ENCODE measurements at places on chromosomes 4 and X.

DNA sequence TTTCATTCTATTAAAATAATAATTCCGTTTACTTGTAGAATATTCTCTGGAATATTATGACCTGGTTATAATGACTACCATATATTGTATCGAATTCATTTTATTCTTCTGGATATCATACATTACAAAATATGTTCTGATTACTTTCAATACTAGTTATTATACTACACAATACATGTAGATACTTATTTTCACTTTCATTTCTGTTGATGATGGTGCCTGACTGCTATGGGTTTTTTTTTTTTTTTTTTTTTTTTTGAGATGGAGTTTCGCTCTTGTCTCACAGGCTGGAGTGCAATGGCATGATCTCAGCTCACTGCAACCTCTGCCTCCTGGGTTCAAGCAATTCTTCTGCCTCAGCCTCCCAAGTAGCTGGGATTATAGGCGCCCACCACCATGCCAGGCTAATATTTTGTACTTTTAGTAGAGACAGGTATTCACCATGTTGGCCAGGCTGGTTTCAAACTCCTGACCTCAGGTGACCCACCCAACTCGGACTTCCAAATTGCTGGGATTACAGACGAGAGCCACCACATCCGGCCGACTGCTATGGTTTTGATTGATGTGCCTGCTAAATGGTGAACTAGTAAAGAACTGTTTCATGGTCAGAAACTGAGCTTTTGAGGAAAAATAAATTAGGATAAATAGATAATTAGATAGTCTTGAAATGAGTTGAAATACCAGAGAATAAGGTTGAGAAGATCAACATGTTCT, 39.5 kb downstream of the PCDH10 start:
- DNase-seq, result no peak

DNA sequence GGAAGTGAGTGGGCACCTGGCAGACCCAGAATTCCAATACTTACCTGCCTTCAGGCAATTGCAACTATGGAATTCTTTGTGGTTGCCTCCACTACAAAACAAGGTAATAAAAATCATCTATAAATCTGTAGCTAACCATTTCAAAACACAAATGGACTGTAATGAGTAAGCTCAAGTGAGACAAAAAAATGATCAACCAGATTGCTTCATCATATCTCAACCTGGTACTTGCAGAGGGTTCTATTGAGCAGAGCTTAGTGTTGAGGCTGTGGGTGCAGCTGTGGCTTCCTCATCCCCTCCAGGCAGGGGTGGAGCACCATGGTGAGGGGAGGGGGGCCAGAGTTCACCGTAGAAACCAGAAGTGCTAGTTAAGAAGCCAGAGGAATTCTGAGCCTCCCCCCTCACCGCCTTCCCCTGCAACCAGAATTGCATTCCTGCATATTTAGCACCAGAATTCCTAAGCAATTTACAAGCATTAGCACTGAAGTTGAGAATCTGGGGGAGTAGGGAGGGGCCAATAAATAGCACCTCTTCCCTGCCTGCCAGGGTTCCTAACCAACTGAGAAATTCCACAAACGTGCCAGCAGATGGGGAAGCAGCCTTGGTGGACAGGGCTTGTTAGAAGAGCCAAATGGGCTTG, 11.5 kb downstream of the CTAG1A start:
- no peak for DNase-seq

- no peak for DNase-seq
Observed at GRCh38 chrX:2692221-2693112, 1.4 kb downstream of the CD99 start.

DNA sequence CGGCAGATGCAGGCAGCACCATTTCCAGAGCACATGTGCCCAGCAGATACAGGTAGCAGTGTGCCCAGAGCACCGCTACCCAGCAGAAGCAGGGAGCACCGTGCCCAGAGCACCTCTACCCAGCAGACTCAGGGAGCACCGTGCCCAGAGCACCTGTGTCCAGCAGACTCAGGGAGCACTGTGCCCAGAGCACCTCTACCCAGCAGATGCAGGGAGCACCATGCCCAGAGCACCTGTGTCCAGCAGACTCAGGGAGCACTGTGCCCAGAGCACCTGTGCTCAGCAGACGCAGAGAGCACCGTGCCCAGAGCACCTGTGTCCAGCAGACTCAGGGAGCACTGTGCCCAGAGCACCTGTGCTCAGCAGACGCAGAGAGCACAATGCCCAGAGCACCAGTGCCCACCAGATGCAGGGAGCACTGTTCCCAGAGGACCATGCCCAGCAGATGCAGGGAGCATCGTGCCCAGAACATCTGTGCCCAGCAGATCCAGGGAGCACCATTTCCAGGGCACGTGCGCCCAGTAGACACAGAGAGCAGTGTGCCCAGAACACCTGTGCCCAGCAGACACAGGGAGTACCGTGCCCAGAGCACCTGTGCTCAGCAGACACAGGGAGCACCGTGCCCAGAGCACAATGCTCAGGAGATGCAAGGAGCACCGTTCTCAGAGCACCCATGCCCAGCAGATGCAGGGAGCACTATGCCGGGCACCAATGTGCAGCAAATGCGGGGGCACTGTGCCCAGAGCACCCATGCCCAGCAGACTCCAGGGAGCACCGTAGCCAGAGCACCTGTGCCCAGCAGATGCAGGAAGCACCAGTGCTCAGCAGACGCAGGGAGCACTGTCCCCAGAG, 236.4 kb downstream of the DHRSX start:
- DNase-seq, result no peak

DNA sequence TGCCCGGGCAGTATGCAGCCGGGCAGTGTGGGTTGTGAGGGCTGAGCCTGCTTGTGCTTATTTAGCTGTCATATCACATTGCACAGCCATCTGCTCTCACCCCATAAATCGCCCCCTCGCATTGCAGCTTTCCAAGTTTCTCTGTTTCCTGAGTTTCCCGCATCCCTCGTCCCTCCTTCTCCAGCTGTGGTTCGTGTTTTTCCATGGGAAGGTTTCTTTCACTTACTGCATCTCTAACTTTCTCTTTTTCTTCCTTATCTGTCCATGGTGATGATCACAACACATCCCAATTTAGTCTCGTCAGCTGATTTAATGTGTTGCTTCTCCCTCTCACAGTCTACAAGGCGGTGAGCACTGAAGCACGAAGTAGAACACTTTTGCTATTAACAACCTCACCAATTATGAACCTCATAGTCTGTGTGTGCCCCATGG, 118.1 kb downstream of the ENPP6 start:
- DNase-seq, result peak; percentile 74

DNA sequence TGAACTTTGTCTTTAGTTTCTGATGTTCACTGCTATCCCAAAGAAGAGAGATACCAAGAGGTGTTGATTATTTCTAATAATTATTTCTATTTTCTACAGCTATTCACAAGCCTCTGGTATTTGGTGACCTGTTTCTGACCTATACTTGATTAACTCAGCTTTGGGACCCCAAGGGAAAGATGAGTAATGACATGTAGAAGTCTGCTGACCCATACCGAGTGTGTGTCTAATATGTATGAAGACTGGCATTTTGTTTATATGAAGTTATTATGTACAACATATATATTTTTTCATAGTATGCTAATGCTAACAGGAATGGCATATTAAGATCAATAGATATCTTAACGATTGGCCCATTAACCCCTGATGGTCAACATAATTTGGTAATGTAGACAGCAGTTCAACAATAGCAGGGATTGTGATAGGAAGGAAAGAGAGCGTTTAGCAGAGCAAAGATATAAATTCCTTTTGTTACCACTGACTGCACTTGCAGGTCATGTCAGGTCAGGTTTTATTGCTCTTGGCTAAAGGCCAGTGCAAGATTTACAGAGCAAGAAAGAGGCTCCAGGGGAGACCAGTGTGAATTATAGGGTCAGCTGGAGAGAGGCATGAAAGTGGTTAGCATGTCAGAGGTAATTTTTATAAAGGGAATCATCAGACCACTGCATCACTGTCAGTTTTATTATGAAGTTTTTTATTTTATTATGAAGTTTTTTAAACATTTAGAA, 94.7 kb upstream of the DIPK2B start:
- DNase-seq, result peak; percentile 1

DNA sequence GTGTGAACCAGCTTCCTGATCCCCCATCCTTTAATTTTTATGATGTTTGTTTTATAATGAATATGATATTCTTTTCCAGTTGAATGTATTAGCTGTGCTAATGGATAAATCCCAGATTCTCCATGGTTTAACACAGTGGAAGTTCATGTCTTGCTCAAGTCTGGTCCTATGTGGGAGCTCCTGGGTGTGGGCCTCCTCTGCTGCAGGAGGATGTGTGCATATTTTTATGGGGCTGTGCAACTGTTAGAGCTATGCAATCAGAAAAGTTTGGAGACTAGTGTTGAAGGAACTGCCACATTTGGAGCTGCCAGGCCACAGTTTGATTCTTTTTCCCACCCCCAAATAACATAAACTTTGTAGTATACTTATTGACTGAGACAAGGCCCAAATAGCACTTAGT, 24.8 kb downstream of the MGST2 start:
- no peak for DNase-seq

DNA sequence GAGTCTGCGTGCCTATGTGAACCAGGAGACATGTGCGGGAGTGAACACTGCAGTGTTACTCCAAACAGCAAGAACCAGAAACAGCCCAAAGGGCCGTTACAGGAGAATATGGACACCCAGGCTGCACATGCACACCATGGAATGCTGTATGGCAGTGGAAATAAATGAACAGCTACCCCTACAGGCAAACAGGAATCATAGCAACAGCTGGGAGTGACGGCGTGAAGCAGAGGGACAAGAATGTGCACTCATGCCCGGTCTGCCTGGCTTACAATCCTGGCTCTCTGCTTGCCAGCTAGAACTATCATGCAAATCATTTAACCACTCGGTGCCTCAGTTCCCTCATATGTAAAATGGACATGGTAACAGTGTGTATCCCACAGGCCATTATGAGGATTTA, 16.6 kb downstream of the GPKOW start:
- no peak for DNase-seq

DNA sequence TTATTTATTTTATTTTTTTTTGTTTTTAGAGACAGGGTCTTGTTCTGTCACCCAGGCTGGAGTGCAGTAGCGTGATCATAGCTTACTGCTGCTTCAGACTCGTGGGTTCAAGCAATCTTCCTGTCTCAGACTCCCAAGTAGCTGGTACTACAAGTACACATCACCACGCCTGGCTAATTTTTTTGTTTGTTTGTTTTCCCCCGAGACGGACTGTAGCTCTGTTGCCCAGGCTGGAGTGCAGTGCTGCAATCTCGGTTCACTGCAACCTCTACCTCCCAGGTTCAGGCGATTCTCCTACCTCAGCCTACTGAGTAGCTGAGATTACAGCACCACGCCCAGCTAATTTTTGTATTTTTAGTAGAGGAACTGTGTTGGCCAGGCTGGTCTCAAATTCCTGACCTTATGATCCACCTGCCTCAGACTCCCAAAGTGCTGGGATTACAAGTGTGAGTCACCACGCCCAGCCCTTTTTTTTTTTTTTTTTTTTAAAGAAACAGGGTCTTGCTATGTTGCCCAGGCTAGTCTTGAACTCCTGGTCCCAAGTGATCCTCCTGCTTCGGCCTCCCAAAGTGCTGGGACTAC, 32.2 kb downstream of the COPS4 start:
- DNase-seq, result no peak

- DNase-seq, result no peak
Observed at GRCh38 chrX:20382518-20383297, 116.0 kb upstream of the RPS6KA3 start.

GRCh38 chr4:125313989-125314667, 627 bp upstream of the FAT4 start:
- no peak for DNase-seq

- no peak for DNase-seq
Observed at GRCh38 chr4:81215931-81216330, 909 bp upstream of the PRKG2 start.

DNA sequence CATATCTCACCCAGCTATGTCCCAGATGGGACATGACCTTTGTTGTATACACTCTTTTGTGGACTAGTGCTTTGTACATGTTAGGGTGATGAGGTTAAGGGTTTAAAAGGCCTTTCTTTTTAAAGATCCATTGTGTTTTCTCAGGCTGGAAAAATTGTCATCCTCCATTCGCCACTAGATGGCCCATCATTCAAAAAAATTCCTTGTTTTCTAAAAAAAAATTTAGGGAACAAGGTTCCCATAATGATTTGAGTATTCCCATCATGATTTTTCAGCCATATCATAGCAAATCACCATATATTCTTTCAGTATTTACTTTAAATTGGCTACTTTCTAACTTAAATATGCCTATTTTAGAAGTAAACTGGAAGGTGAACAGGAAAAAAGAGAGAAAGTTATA, 91.9 kb upstream of the TMEM164 start:
- no peak for DNase-seq

DNA sequence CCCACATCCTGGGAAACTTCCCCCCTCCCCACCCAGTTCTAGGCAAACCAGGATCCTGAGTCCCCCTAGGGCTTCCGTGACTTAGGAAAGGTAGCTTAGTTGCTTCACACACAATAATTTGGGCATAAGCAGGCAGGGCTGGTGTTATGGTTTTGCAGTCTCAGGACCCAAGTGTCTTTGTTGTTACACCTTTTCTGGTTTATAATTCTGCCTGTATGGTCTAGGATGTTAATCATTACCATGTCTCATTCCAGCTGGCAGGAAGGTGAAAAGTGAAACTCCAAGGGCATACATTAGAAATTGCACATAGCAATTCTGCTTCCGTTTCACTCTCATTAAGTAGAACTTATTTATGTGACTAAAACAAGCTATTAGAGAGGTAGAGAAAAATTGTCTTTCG, 16.8 kb downstream of the UGT8 start:
- peak; percentile 14 for DNase-seq

DNA sequence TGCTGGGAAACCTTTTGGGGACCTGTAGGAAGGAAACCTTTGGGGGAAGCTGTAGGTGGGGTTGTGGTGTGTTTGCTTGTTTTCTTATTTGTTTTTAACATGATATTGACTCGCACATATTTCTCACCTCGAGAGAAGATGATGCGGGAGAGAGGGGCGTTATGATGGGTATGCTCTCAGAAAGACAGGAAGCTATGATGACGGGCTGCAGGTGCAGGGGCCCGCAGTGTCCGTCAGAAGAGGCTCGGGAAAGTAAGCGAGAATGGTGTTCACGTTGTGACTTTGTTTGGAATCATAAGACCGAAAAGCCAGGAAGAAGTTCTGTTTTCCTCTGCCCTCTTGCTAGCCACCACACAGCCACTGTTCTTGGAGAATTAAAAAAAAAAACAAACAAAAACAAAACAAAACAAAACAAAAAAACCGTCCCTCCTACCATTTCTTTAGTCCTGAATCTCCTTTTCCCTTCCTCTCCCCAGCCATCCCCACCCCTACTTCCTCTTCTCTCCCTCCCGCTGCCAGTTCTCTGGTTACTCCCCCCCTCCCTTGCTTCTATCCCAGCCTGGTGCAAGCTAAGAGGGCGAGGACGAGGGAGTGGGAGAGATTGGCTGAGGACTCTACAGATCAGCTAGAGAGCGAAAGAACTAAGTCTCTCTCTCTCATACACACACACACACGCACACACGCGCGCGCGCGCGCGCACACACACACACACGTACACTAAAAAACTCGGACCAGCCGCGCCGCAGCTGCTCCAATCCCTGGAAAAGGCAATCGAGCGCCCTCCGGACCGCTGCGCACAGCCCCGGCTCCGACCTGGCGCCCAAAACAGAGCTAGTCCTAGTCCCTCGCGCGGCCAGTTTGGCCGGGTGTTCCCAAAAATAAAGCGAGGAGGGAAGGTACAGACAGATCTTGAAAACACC, at the start of gene BMP3:
Gene BMP3, plus strand, starts transcription at position 648 of the 920 bp plus-strand sequence. CDS start 577 bp downstream, outside the sequence.
- peak; percentile 14 for DNase-seq

- peak; percentile 6 for DNase-seq
Observed at GRCh38 chrX:33336783-33337182, 125.4 kb upstream of the DMD start.
